Regular cardiac myocyte (primary cell): ENCODE measurements at places on chromosomes 16 and 17. TPM values are rescaled to one million over a fixed set of nuclear protein-coding genes. Genes with fewer than 3 reads are reported as not detected.

MMP2 gene
- 207 and 597 TPM in 2 replicates for total RNA-seq

SKAP1 gene
- total RNA-seq = 0.56 TPM in 1 of 2 replicates, not detected in the other

PROCA1 gene
- 1.1 and 1.3 TPM in 2 replicates for total RNA-seq

ANKRD13B gene
- 3.1 and 5.4 TPM in 2 replicates for total RNA-seq

MILR1 gene
- 6.5 and 7.0 TPM in 2 replicates for total RNA-seq

CD300LB gene
- not detected in 2 replicates for total RNA-seq

OTOP2 gene
- total RNA-seq = not detected in 2 replicates

PLA2G10 gene
- not detected in 2 replicates for total RNA-seq

ZNF213 gene
- 5.1 and 5.9 TPM in 2 replicates for total RNA-seq

DHX58 gene
- total RNA-seq = 6.5 and 13.2 TPM in 2 replicates

RNF166 gene
- total RNA-seq = 11.9 and 15.8 TPM in 2 replicates

CCL8 gene
- total RNA-seq = 0.56 TPM in 1 of 2 replicates, not detected in the other

C1QL1 gene
- total RNA-seq = 0.19 TPM in 1 of 2 replicates, not detected in the other

SALL1 gene
- under 0.01 and 0.28 TPM in 2 replicates for total RNA-seq

EMP2 gene
- total RNA-seq = 10.7 and 16.9 TPM in 2 replicates

BRICD5 gene
- total RNA-seq = 0.77 and 1.7 TPM in 2 replicates

ETV4 gene
- total RNA-seq = 1.1 and 3.6 TPM in 2 replicates

CA7 gene
- total RNA-seq = not detected in 2 replicates

NLGN2 gene
- total RNA-seq = 2.3 and 4.2 TPM in 2 replicates

KREMEN2 gene
- total RNA-seq = under 0.01 TPM in 1 of 2 replicates, not detected in the other

CDT1 gene
- 3.9 and 19.4 TPM in 2 replicates for total RNA-seq

LIMD2 gene
- 6.1 and 6.2 TPM in 2 replicates for total RNA-seq

ABCC11 gene
- total RNA-seq = 0.38 and 0.56 TPM in 2 replicates

TMEM107 gene
- 22.3 and 32.0 TPM in 2 replicates for total RNA-seq

NPTX1 gene
- total RNA-seq = 5.6 and 8.4 TPM in 2 replicates

BANP gene
- total RNA-seq = 30.9 and 38.9 TPM in 2 replicates

PDILT gene
- not detected in 2 replicates for total RNA-seq

FAM171A2 gene
- total RNA-seq = 1.5 and 4.8 TPM in 2 replicates

RHOT1 gene
- total RNA-seq = 43.1 and 55.8 TPM in 2 replicates

GLP2R gene
- not detected in 2 replicates for total RNA-seq

MYH8 gene
- not detected in 2 replicates for total RNA-seq

SLC13A2 gene
- total RNA-seq = not detected in 2 replicates

OTOA gene
- under 0.01 TPM in 1 of 2 replicates, not detected in the other for total RNA-seq

CDRT15L2 gene
- total RNA-seq = not detected in 2 replicates

ARRB2 gene
- 2.1 and 3.9 TPM in 2 replicates for total RNA-seq

CD300A gene
- total RNA-seq = under 0.01 TPM in 1 of 2 replicates, not detected in the other

ABCA3 gene
- total RNA-seq = 2.1 and 2.8 TPM in 2 replicates

RAB26 gene
- total RNA-seq = 0.56 and 0.58 TPM in 2 replicates

BCL6B gene
- 0.19 and 0.56 TPM in 2 replicates for total RNA-seq

NR1D1 gene
- 0.77 and 1.1 TPM in 2 replicates for total RNA-seq

MFAP4 gene
- total RNA-seq = 0.38 and 2.8 TPM in 2 replicates

PDE6G gene
- not detected in 2 replicates for total RNA-seq
